ENCODE measurements at places on chromosomes 5 and 9.

GRCh38 chr5:111233052-111233374 is 8.8 kb downstream of the CAMK4 start:
- no peak for DNase-seq

DNA sequence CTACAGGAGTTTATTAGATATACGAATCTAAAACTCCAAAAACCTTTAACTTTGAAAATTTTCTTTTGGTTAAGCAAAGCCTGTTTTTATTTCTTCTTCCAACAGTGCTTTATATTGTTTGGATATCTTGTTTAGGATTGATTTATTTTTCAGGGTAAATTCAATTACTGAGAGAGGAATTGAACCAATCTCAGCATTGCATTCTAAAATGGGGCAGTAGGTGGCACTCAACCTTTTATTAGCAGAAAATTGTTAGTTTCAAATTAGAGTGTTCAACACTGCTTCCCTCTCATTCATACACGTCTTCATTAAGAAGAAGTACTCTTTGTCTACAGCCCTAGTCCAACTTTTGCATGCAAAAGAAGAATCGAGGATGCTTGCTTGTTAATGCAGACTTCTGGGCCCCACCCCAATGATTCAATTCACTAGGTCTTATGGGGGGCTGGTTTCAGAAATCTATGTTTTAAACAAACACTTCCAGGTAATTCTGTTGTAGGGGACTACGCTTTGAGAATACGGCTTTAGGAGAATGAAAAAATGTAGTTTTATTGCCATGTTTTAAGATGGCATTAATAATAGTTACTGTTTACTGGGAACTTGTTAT is 26.6 kb downstream of the MRPL22 start:
- DNase-seq: no peak

GRCh38 chr5:102670224-102670836 is 84.8 kb upstream of the PAM start:
- no peak for DNase-seq

DNA sequence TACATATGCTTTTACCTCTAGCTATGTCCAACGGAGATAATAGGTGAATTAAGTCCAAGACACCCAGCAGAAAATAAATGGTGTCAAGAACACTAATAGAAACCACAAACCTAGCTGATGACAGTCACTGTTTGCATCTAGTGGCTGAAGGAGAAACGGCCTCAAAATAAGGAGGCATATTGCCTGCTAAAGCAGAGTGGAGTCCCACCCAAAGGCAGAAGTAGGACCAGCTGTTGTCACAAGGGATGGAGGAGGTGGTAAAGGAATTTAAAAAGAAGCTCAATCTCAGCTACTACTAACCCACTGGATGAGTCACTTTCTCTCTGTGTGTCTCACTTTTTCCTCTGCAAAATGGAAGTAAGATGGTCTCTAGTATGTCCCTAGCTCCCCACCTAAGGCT is 224.3 kb downstream of the GRIA1 start:
- no peak for DNase-seq

DNA sequence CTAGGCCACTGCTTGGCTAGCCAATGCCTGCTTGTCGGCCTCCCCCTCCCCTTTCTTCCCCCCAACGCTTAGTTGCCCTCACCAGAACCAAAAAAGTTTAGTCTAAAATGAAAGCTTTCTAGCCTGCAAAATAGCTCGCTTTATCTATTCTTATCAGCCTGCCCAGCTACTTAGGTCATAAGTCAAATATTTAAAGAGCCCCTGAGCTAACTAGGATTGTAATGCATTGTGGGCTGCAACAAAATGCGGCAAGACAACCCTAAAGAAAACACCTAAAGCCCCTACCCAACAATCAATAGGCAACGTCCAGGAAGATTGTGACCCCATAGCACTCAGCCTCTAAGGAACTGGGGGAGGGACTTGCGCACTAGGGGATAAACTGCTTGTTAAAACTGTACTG is 38.6 kb upstream of the PCSK5 start:
- DNase-seq: no peak

GRCh38 chr9:113558632-113559502 is 95.3 kb downstream of the RGS3 start:
- no peak for DNase-seq

- DNase-seq: no peak
Measured at GRCh38 chr5:131521252-131521651, 113.8 kb downstream of the RAPGEF6 start.

- no peak for DNase-seq
Measured at GRCh38 chr9:128919402-128920089, 1.2 kb upstream of the PHYHD1 start.

DNA sequence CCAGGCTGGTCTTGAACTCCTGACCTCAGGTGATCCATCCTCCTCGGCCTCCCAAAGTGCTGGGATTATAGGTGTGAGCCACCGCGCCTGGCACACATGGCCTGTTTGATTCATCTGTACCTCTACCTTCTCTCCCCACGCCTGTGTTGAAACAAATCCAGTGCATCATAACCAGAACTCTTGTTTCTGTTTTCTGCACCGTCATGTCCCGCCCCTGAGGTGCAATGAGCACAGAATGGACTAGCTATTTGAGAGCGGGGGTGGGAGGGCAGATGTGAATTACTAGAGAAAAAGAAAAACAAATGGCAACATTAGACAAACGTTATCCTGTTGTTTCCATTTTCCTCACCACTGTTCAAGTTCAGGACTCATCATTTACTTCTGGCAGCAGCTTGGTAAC is 10.7 kb upstream of the FAM193B start:
- DNase-seq: no peak

GRCh38 chr5:171521219-171521633 is 101.8 kb downstream of the FGF18 start:
- DNase-seq: peak; percentile 23

DNA sequence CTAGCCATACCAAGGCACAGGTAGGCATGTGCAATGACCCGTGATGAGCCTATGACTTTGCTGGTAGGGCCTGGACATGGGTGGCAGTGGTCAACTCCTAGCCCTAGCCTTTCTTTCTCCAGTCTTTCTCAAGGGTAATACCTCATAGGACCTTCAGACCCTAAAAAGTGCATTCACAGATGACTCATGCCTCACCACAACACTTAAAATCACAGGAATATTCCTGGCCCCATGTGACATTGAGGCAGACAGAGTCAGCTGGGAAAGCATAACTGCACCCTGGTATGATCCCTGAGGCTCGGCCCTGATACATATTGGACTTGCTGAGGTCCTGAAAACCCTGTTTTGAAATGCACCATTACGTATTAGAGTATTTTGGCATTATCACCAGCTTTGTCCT is 449.5 kb downstream of the HINT1 start:
- DNase-seq: no peak

- DNase-seq: no peak
Measured at GRCh38 chr5:78929833-78930232, 55.3 kb downstream of the ARSB start.

GRCh38 chr5:31382051-31382878 is 149.6 kb downstream of the DROSHA start:
- DNase-seq: no peak

GRCh38 chr9:16046713-16047112 is 493.9 kb downstream of the CCDC171 start:
- DNase-seq: no peak

DNA sequence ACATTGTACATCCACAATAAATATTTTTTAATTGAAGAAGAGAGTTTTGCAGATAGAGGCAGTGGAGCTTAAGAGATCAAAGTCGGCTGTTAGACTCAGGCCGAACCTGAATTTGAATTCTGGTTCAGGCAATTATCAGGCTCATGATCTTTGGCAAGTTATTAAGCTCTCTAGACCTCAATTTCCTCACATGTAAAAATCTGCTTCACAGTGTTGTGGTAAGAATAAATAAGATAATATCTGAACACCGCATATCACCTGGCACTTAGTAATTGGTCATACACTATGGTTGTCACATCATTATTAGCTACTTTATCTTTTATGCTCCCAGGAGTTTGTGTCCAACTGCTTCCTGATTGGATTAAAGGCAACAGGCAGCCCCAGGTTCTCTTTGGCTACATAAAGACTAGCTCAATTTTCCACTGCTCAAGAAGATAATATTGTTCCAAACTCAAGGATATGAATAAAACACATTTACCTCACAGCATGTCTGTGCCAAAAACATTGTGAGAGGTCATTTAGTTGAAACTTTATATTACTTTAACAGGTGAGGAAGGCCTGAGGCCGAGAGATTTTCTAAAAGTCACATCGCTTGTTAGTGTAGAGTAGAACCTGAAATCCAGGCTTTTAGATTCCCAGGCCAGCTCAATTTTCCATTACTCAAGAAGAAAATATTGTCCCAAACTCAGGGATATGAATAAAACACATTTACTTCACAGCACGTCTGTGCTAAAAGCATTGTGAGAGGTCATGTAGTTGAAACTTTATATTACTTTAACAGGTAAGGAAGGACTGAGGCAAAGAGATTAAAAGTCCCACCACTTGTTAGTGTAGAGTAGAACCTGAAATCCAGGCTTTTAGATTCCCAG is 289.2 kb upstream of the PTGER4 start:
- no peak for DNase-seq

GRCh38 chr5:27962198-27962597 is 923.8 kb upstream of the CDH9 start:
- no peak for DNase-seq

DNA sequence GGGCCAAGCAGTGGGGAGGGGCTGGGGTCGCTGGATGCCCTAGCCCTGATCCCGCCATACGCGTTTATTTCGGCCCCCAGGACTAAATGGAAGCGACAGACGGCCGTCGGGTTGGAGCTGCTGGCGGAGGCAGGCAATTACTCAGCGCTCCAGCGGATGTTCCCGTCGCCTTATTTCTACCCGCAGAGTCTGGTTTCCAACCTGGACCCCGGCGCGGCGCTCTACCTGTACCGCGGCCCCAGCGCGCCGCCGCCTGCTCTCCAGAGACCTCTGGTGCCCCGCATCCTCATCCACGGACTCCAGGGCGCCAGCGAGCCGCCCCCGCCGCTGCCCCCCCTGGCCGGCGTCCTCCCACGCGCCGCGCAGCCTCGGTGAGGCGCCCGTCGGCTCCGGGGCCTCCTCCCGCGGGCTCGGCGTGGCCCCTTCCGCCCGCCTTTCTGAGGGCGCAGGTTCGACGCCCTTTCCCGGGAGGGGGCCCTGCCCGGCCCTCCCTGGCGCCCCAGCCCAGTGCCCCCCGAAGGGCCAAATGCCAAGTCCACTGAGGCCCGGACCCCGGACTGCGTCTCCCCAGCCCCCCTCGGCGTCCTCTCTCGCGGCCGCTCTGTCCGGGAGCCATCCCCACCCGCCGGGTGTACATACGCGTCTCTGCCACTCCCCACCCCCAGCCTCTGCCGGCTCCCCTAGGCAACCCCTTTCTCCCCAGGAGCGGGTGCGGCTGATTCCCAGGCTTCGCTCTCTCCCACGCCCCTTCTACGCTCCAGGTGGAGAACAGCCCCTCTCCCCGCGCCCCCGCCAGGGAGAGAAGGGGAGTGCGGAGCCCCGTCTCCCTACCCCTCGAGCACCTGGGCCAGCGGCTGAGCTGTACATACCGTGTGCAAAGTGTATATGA is 7.0 kb downstream of the BARHL1 start:
- no peak for DNase-seq

GRCh38 chr5:79851391-79851863 is 139.6 kb downstream of the MTX3 start:
- DNase-seq: no peak

GRCh38 chr9:13575558-13575957 is 296.1 kb upstream of the MPDZ start:
- no peak for DNase-seq

- DNase-seq: no peak
Measured at GRCh38 chr5:77015938-77016569, 14.2 kb upstream of the AGGF1 start.

DNA sequence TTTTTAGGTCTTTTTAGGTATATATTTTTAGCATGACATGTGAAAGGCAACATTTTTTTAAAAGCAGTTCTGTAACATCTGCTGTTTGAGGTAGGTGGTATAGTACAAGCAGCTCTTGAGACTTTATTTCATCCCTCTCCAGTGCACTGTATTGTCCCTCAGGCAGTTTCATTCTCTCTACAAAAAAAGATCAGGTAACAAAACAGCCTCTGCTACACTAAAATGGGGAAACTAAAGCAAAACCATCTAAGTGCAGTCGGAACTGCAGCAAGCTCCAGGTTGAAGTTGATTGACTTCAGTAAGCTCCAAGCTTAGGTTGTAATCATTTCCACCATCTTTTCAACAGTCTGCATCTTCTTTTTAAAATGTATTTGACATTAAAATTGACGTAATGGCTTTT is 195.6 kb downstream of the DEPDC1B start:
- no peak for DNase-seq

GRCh38 chr9:2634153-2634552 is 12.6 kb downstream of the VLDLR start:
- DNase-seq: no peak

DNA sequence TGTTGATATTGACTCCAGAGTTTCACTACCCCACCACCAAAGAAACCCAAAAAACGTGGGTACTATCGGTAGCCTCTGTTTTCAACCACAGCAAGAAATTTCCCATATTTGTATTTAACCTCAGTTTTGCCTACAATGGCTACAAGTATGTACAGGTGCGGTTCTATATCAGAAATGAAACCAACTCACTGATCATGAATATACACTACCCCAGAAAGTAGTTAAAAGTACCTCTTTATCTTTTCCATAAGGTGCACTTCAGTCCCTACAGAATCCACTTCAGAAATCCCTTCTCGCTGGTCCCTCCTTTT is 140.6 kb upstream of the SLC12A2 start:
- DNase-seq: no peak

- DNase-seq: peak; percentile 72
Measured at GRCh38 chr9:114029311-114030170, 48.6 kb downstream of the AMBP start.

DNA sequence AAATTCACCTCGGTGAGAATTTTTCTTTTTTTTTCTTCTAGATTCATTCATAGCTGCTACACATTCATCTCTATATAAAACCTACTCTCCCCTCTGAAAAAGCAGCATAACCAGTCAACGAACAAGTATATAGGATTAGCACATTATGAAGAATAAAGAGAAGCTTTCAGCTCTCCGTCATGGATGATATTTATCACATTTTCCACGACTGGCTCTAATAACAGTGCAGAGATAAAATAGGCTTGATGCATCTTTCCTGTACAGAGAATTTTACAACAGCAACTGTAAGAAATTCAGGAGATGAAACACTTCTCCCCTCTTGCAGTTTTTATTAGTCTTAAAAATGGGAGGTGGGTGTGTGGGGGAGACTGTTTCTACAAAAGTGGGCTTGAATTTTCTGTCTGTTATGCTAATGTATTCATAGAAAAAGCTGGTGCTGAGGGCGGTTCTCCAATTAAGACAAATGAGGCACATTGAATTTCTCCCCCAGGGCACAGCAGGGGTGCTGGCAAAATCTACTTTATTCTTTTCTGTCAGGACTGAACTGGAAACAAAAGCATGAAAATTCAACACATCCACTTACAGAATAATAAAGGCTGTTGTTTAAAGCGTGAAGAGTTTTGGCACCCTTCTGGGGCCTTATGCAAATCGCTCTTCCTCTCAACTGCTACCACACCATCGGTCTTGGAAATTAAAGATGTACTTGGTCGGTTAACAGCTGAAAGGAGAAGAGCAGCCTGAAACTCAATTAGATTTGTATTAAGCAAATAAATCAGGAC is 233.9 kb upstream of the ZNF608 start:
- DNase-seq: no peak
